ENCODE measurements at places on chromosomes 11 and 22.
A peak's percentile ranks its signal among the peaks of the same experiment; 100 is the strongest.

- DNase-seq = peak; percentile 99
Observed at GRCh38 chr11:62591448-62592145, at the start of gene TUT1. TSS of gene TUT1 (minus strand) at chr11:62591523. CDS start at chr11:62591485, 38 bp downstream.

DNA sequence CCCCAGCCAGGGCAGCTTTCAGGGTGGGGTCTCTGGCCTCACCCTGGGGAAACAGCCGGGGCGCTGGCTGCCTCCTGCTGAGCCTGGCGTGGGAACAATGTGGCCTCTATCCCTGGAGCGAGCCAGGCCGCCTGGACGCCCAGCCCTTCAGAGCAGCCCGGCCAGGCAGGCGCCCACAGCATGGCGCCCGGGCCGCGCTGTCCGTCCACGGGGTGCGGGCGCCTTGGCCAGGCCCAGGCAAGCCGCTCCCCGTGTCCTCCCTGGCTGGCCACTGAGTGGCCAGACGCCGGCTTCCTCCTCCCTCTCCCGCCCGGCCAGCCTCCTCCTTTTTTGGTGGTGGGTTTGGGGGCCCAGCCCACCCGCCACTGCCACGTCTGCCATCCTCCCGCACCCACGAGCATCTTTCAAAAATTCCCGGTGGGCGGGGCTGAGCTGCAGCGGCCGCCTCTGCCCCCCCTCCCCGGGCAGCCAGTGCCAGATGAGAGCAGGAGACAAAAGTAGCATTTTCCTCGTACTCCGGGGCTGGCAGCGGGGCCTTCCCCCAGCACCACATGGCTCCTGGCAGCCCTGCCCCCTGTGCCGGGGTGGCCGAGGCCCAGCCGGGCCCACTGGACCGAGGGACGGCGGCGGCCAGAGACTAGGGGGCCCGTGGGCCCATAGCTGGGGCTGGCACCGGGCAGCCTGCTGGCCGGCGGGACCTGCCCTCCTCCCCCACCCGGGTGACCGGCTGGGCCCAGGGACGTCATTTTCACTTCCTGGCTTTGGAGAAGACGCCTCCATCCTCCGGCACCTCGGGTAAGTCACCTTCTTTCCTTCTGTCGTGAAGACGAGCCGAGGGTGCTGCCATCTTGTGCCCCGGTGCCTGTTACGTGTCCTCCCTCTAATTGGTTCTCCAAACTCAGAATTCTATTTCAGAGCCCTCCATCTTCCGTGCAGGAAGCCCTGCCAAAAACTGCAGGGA lies 70.2 kb upstream of the PPARA start:
- no peak for DNase-seq

DNA sequence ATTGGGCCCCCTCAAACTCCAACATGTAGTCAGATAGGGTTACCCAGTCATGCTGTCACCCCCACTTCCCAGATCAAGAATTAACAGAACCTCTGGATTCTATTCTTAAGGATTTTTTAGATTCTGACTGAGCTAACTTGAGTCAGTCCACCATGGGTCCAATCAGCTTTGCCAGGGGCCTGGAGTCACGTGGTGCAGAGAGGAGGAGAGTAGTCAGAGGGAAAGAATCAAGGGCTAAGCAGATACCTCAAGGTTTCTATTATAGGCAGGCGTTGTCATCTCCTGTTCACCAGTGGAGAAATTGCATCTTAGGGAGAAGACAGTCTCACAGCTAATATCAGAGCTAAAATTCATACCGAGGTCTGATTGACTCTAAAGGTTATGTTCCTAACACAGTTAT lies 28.2 kb downstream of the FZD4 start:
- DNase-seq = no peak

GRCh38 chr22:48705159-48705916 lies 1122.3 kb downstream of the BRD1 start:
- no peak for DNase-seq

- DNase-seq = no peak
Observed at GRCh38 chr11:117200813-117201657, 1.9 kb downstream of the TAGLN start.

DNA sequence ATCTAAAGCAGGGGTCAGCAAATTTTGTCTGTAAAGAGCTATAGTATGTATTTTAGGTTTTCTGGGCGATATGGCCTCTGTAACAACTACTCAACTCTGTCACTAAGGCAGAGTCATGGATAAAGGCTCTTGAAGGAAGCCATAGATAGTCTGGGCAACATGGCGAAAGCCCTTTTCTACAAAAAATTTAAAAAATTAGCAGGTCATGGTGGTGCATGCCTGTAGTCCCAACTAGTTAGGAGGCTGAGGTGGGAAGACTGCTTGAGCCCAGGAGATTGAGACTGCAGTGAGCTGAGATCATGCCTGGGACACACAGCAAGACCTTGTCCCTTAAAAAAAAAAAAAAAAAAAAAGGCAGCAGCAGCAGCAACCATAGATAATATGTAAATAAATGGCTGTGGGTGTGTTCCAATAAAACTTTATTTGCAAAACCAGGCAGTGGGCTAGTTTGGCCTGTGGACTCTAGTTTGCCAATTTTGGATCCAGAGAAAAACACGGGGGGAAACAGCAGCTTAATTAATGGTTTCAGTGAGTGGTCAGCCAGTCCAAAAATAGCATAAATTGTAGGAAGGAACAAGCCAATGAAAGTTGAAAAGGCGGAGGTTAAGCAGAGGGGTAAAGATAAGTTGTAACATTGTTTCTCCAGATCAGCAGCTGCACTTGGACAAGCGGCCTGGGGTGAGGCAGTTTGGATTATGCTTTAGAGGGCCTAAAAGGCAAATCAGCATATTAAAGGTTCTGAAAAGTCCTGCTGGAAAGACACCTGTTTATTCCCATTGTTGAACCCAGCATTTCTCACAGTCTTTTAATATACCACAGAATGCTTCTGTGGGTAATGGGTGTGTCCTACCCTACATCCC lies 62.6 kb downstream of the KIAA1671 start:
- no peak for DNase-seq
